ENCODE measurements at places on chromosomes 7 and 10.

- DNase-seq: no peak
Observed at GRCh38 chr10:33749067-33749735, 414.7 kb upstream of the NRP1 start.

GRCh38 chr10:43679509-43679908 lies 30.8 kb upstream of the ZNF32 start:
- no peak for DNase-seq

- no peak for DNase-seq
Observed at GRCh38 chr10:90227786-90228185, 526.4 kb downstream of the KIF20B start.

- no peak for DNase-seq
Observed at GRCh38 chr10:77383861-77384553, 253.6 kb downstream of the KCNMA1 start.

DNA sequence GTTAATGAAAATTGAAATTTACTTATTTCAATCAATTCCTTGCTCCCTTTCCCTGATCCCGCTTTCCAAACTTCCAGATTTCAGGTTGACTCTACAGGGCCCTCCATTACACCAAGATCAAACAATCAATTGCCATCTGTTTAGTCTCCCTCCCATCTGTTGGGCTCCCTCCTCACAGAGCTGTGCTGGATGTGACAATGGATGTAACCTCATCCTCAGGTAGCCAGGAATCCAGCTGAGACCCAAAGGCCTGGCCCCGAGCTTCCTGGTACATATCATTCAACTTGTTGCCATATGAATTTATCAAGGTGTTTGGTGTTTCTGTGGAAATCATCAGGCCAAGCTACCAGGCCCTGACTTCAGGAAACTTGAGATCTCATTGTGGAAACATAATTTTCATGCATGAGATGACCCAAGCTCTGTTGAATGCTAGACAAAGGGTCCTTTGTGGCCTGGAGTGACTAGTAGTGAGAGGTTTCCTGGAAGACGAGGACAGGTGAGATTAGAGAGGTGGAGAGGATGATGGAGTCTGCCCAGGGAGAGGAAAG lies 148.6 kb upstream of the PDE1C start:
- no peak for DNase-seq

DNA sequence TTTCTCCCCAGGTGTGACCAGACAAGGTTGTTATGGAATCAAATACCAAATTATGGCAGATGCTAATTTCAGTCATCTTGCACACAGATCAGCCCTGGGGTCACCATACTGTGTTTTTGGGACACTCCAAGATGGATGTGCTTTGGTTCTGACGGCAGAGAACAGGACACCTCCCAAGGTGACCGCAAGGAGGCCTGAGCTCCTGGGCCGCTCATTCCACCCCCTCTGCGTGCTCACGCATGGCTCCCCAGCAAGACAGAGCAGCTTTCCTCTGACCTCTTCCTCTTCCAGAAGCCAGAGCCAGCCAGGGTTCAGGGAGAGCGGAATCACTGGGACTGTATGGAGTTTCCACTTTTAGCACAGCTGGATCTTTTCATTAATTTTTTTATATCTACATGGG lies 402.8 kb downstream of the DNAJB6 start:
- DNase-seq: no peak

- DNase-seq: no peak
Observed at GRCh38 chr7:64686493-64687184, 20.7 kb downstream of the ZNF107 start.

- DNase-seq: no peak
Observed at GRCh38 chr10:27861781-27862180, 116.2 kb upstream of the MKX start.

DNA sequence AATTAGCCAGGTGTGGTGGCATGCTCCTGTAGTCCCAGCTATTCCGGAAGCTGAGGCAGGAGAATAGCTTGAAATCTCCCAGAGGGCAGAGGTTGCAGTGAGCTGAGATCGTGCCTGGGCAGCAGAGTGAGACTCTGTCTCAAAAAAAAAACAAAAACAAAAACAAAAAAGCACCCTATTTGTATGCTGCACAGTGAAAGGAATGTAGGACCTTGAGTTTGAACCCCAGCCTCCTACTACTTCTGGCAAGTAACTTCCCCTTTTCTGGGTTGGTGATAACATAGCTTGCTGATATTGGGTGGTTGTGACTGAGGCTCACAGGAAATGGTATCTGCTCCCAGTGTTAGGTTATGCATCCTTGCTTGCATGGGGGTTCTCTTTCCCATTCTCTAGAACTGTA lies 205.3 kb downstream of the BUB3 start:
- DNase-seq: no peak

GRCh38 chr10:30062090-30062489 lies 2.7 kb upstream of the JCAD start:
- no peak for DNase-seq

DNA sequence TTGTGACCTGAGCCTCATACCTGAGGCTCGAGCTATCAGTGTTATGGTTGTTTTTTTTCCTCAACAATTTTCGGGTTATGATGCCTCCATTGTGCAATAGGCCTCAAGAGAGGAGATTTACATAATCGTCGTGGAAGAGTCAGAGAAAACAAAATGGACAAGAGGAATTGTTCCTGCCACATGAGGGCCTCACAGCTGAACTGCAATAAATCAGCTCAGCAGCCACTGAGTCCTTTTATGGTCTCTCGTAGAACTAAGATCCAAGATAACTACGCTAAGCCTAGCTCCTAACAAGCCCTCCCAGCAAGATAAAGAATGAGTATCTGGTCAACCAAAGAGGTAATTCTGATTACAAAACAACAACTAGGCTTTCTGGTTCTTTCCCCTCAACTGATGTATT lies 336.8 kb downstream of the WDR11 start:
- no peak for DNase-seq

DNA sequence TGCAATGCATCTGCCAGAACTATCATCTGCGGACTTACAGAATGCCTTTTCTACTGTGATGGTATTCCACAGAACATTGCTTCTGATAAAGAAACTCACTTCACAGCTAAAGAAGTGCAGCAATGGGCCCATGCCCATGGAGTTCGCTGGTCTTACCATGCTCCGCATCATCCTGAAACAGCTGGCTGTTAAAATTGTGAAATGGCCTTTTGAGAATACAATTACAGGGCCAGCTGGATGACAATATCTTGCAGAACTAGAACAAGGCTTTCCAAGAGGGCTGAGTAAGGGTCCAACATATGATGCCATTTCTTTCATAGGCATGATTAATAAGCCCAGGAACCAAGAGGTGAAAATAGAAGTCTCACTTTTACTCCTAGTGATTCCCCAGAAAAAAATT lies 104.1 kb upstream of the ADCY1 start:
- DNase-seq: no peak

DNA sequence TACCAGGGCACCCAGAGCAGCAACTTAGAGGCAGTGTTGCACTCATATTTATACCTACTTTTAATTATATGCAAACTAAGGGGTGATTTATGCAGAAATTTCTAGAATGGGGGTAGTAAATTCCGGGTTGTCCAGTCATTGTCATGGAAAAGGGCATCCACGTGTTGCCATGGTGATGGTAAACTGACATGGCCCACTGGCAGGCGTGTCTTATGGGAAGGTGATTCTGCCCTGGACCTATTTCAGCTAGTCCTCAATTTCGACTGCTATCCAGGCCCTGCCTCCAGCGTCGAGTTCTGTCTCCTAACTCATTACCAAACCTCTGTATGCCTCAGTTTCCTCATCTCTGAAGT lies 12.8 kb downstream of the SNX8 start:
- no peak for DNase-seq

DNA sequence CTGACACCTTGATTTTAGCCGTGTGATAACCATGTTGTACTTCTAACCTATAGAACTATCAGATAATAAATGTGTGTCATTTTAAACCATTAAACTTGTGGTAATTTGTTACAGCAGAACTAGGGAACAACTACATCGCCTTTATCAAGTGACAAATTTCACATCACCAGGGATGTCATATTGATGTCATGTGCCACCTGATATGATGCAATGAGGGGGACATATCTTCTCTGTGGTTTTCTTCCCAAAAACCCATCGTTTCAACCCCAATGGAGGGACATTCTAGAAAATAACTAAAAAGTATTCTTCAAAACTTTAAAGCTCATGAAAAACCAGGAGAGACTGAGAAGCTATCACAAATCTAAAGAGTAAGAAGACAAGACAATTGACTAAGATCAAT lies 212.2 kb downstream of the ETV1 start:
- no peak for DNase-seq

DNA sequence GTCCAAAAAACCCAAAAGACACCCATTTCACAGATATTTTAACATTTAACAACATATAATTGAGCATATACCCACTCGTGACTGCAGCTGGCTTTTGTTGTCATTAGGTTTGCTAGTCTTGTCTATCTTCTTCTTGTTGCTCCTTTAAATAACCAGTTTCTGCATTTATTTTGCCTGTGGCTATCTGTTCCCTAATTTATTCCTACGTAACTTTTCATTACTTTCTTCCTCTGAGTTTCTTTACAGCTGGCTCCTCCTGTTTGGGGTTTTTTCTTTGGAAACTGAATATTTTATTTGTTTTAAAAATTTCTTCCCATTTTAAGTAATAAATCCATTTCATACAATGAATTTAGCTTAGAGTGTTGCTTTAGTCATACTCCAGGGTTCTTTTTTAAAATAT lies 14.4 kb downstream of the PILRA start:
- no peak for DNase-seq

DNA sequence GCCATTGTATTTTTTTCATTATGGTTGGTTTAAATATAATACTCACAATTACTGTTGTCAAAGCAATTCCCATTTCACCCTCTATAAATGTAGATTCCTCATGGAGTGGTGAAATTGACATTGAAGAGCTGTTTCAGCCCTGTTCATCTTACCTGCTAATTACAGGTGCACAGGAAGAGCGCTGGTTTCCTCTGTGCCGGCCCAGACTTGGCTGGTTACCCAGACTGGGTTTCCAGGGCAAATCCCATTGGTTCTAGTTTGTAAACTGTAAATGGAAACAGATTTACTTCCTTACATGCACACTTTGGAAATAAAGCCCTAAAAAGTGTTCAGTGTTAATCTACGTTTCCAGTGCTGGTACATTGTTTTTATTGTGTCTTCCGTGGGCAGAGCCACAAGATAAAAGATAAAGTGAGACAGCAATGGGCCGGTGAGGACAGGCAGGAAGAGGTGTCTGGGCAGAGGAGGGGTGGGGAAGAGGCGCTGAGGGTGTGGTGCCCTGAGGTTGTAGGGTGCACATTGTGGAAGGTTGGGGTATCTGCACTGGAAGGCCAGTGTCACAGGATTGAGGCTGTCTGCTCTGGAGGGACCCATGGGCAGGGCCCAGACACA lies 71.6 kb upstream of the ZPBP start:
- DNase-seq: no peak

DNA sequence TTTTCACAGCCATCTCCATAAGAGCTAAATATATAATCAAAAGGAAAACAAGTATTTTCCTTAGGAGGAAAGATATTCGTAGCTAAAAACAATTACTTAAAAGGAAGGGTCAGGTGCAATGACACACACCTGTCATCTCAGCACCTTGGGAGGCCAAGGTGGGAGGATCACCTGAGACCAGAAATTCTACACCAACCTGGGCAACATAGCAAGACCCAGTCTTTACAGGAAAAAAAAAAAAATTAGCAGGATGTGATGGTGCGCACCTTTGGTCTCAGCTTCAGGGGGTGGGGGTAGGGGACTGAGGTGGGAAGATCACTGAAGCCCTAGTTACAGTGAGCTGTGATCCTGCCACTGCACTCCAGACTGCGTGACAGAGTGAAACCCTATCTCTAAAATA lies 11.9 kb downstream of the TNPO3 start:
- DNase-seq: no peak

DNA sequence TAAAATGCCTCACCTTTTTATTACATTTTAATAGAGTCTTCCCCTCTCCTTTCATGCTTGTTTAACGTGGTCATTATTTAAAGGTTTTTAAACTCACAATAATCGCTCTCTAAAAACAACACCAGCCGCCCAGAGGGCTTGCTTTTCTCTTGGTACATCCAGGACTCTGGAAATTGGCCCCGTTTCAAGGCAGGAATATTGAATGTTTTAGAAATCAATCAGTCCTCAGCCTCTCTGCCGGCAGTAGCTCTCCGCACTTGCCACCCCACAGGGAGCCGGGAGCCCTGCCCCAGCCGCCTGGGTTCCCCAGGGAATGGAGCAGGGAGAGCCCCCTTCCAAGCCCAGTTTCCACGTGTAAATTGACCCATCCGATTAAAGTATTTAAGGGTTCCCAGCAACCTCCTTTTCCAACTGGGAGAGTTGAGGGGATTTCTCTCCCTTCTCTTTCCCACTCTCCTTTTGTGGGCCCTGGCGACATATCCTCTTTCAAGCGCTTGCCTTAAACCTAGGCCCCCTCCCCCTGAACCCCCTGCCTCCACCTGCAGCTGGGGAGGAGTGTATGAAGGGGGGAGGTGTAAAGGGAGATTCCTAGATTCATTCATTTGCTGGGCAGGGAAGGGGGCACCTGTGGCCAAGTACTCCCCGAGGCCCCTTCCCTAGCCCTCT lies 1.9 kb downstream of the FGF8 start:
- no peak for DNase-seq

GRCh38 chr10:131034451-131034850 lies 277.1 kb downstream of the TCERG1L start:
- DNase-seq: no peak

- DNase-seq: no peak
Observed at GRCh38 chr10:12960334-12960898, 41.1 kb downstream of the CCDC3 start.

DNA sequence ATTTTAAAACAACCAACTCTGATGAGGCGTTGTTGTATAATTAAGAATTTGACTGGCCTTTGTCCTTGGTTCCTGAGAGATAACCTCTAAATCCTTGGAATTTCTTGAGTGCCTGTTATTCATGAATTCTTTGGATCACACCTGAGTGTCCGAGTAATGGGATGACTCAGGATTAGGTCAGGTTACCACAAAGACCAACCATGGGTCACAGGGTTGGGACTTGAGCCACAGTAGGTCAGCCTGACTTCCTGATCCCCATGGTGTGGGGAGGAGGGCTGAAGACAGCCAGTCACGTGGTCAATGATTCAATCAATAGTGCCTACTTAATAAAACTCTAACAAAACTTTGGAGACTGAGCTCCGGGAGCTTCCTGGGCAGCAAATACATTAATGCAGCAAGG lies 192.5 kb downstream of the GFRA1 start:
- no peak for DNase-seq

GRCh38 chr7:327991-328702 lies 38.2 kb downstream of the FOXL3 start:
- DNase-seq: no peak

- DNase-seq: no peak
Observed at GRCh38 chr7:13538669-13539068, 450.8 kb downstream of the ETV1 start.

DNA sequence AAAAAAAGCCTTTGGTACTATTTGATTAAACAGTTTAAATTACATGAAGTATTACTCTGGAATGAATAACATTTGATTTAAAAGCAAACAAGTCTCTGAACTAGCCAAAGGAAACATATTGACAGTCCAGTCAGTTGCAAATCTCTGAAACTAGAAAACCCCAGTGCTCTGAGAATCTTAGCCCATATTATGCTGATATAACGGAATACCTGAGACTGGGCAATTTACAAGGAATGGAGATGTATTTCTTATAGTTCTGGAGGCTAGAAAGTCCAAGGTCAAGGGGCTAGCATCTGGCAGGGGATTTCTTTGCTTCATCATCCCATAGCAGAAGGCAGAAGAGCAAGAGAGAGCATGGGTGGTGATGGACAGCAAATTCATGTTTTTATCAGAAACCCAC lies 21.7 kb upstream of the FKBP9 start:
- DNase-seq: no peak
